ENCODE measurements at places on chromosomes 5 and 9.
A peak's percentile ranks its signal among the peaks of the same experiment; 100 is the strongest.

DNA sequence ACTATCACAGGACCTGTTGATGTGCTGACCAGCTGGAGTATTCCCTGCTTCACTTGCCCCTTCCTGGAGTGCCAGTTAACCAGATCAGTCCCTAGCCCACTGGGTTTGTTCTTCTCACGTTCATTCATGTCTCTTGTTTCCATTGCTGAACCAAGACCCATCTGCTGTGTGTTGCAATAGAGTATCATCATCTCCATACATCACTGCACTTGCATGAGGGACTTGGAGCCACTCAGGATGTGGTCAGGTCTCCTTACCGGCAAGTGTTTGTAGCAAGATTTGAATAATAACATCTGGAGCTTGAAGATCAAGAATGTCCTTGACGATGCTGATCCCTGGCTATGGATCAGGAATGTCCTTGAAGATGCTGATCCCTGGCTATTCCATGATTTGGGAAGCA is 358.6 kb downstream of the IRX1 start:
- DNase-seq, result no peak

- DNase-seq, result peak; percentile 3
Measured at GRCh38 chr5:143436871-143437270, 33.4 kb upstream of the NR3C1 start.

- no peak for DNase-seq
Measured at GRCh38 chr5:57094753-57095683, 78.8 kb upstream of the GPBP1 start.

DNA sequence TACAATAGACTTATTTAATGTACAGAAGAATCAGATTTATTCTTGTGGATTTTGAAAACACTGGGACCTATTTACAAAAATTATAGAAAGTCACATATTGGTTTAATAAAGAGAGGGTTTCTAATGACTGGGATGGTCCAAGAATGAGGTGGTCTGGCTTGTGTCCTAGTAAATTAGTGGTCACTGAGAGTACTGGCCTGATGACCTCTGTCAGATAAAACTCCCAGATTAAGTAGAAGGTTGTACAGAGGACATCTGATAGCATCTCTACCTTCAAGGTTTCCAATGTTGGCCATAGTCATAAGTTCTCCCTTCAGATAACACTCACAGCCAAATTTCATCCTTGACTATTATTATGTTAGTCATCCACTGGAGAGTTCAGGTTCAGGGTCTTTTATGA is 692.9 kb downstream of the MTRR start:
- DNase-seq, result no peak

DNA sequence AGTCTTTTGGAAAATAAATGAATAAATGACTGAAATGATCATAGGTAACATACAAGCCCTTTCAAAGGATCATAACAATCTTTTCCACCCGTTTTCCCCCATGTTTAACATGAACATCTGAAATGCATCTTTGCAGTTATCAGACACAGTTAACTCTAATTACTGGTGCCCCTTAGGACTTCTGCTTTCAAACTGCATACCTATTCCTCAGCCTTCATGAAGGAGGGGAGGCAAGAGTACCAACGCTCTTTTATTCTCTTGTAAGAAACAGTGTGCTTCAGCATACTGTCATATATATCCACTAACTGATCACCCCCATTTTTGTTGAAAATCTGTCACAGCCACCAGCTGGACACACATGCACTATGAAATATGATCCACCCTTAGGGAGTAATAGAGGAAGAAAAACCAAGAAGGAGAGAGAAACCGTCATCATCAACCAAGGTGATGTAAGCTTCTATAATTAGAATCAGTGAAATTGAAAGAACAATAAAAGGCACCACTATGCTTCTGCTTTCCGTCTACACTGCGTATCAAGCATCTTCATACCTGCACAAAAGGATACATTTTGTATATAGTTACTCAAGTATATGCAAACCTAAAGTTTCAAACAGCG is 98.7 kb downstream of the RAPGEF6 start:
- peak; percentile 24 for DNase-seq

- DNase-seq, result no peak
Measured at GRCh38 chr9:127353882-127354281, 43.1 kb upstream of the SLC2A8 start.

DNA sequence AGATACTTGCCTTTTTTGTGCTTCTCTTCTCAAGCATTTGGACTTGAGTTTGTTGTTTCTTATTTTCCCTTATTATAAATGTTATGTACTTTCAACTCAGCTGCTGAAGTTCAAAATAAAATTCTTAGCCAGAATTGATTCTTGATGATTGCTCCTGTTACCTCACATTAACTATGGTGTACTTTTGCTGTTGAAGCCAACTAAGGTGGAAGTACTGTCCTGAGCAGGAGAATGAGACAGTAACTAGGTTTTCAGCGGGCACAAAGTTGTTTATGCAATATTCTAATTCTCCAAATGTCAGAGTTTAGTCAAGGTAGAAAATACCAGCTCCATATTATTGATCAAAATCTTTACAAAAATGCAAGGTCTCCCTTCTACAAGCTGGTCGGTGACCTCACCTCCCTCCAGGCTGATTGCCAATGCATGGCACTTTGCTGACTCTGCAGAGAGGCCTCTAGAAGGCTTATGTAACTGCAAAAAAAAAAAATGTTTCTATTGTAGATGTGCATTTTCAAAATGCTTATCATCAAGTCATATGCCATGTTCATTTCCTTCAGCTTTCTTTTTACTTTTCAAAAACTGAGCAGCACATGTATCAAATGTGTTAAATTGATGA is 1783.5 kb upstream of the WWC1 start:
- no peak for DNase-seq

GRCh38 chr9:7325995-7326394 is 473.6 kb downstream of the DMAC1 start:
- no peak for DNase-seq

DNA sequence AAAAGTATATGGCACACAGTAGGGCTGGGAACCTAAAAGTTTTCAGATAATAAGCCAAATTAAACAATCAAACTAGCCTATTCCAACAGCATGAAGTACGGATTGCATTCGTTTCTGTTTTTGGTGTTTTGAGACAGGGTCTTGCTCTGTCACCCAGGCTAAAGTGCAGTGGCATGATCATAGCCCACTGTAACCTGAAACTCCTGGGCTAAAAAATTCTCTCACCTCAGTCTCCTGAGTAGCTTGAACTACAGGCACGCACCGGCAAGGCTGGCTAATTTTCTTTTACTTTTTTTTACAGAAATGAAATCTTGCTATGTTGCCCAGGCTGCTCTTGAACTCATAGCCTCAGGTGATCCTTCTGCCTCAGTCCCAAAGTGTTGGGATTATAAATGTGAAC is 5.2 kb downstream of the RFX3 start:
- DNase-seq, result no peak

GRCh38 chr5:158819840-158820620 is 279.7 kb downstream of the EBF1 start:
- DNase-seq, result peak; percentile 55

DNA sequence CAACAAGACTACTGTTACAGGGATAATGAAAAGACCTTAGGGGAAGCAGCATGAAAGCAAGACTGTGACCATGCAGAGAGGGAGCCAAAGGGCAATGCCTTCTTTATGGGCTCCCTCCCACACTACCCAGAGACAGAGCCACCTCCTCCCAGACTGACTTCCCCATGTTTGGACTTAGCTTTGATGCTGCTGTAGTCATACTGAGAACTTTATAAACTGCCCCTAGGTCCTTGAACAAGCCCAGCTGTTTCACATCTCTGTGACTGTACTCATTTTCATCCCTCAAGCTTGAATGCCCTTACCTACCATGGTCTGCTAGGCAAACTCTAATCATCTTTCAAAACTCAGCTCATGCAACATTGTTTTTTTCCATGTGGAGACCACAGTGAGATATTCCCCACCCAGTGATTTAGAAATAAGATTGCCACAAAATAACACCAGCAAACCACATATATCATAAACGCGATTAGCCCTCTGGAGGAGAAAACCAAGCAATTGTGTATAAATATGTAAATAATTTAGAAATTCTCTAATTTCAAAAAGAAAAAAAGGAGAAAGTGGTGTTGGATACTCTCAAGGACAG is 23.4 kb upstream of the FAM169A start:
- no peak for DNase-seq

- DNase-seq, result peak; percentile 38
Measured at GRCh38 chr5:168132241-168132641, 159.2 kb upstream of the WWC1 start.

DNA sequence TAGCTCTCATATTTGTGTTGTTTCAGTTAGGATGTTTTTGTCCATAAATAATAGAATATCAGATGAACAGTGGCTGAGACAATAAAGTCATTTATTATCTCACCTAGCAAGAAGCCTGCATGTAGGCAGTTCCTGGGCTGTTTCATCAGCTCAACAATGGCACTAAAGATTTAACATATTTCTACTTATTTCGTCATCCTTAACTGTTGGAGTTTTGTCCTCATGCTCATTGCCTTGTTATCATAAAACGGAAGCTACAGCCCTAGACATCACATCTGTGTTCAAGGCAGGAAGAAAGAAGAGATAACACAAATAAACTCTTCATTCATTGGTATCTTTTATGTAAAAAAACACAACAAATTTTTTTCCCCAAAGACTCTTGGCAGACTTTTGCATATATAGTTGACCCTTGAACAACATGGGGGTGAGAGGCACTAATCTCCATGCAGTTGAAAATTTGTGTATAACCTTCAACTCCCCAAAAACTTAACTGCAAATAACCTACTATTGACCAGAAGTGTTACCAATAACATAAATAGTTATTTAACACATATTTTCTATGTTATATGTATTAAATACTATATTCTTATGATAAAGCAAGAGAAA is 277.2 kb upstream of the ADRA1B start:
- DNase-seq, result peak; percentile 18

DNA sequence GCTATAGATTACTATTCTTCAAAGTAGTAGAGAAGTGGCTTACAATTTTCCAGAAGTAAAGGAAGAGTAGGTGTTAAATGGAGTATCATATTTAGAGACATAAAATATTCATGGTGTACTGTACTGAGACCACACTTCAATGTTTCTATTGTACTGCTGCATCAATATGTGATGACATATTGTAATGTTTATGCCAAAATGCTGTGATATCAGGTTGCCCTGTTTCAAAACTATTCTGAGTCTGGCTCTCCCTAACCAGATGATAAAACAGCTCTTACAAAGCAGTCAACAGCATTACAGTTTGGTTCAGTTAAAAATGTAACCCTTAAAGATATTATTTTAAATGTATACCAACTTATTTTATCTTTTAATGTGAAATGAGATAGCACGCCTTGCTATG is 30.8 kb upstream of the ACOT12 start:
- DNase-seq, result peak; percentile 83

DNA sequence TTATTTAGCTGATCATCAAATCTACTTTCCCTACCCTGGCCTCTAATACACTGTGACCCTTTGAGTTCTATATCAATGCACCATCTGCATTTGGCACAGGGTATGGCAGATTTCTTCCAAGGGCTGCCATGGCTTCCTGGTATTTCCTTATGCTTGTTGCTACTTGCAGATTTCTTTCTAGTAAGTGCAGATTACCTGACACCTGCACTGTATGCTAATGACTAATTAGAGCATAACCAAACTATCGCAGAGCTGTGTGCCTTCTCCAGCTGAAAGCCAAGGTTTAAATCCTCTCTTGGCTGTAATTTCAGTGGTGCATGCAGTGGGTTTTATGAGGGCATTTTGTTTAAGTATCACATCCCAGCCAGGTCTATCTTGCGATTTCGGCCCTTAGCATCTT is 293.7 kb downstream of the KIF4B start:
- DNase-seq, result no peak

- DNase-seq, result no peak
Measured at GRCh38 chr5:140083120-140083519, 30.8 kb upstream of the PURA start.

DNA sequence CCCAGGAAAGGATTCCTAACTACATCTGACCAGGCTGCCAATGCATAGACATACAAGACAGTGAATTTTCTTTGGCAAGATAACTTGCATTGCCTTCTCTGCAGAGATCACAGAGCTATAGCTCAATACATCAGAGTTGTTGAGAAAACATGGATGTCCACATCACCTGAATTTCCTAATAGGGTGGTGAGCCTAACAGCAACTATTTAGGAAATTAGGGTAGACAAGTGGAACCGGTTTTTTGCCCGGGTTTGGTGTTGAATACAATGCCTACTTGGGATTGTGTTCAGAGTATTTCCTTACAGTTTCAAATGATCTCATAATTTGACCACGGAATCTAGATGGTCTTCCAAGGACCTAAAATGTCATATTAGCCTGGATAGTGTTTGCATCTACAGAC is 262.7 kb downstream of the KIF4B start:
- no peak for DNase-seq

DNA sequence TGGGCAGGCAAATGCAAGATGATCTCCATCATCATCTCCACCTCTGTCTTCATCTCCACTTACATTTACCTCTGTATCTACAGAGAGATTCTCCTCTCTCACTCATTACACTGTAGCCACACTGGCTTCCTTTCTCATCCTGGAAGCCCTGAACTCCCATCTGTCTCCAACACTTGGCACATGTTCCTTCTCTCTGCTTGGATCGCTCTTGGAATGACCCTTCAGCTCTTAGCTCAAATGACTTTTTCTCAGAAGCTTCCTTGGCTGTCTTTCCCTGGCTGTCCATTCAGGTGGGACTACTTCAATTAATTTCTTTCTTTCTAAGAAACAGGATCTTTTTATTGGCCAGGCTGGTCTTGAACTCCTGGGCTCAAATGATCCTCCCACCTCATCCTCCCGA is 120.0 kb upstream of the KLF4 start:
- DNase-seq, result no peak

DNA sequence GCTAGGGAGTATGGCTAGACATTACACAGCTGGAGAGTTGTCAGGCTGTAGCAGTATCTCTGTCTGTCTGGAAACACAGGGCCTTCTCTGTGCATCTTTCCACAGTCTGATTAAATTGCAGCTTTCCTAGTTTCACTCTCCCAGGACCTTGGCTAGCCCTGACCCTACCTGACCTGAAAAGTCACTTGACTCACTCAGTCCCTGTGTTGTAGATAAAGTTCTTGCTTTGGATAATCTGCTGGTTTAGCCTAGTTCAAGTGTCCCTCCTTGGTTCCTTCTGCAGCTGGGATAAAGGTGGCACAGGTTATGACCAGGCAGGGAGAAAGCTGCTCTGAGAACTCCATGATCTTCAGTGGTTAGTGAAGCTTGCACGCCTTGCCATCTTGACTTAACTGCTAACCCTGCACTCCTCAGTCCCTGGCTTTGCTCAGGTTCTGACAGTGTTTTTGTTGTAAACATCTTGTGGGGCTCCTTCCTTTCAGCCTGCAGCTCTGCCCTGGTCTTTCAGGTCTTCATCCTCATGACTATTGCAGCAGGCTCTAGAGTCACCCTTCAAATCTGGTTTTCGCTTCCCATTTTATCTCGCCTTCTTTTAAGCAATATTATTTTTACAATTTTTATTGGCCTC is 101.0 kb downstream of the PIP5K1B start:
- no peak for DNase-seq

GRCh38 chr5:59380350-59380951 is 513.1 kb downstream of the PDE4D start:
- DNase-seq, result peak; percentile 81

DNA sequence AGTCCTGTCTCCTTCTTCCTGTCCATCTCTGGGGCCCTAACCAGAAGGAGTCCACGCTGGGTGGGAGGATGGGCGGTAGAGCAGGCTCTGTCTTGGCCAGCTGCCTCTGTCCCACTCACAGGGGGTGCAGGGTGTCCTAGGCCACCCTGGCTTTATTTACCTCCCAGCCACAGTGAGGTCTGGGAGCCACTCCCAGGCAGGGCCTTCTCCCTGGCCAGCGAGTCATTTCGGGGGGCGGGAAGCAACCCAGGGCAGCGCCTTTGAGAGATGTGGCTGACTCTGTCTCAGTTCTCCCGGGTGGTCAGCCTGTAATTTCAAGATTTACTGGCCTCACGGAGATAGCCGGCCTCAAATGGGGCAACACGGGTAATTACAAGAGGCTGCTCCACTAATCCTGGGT is 67.4 kb upstream of the PTCH1 start:
- DNase-seq, result no peak

Data from adipocyte (in vitro differentiated cells).